ENCODE measurements at places on chromosomes 16 and 17. TPM values are rescaled to one million over a fixed set of nuclear protein-coding genes. Genes with fewer than 3 reads are reported as not detected.
A peak's percentile ranks its signal among the peaks of the same experiment; 100 is the strongest.

DNA sequence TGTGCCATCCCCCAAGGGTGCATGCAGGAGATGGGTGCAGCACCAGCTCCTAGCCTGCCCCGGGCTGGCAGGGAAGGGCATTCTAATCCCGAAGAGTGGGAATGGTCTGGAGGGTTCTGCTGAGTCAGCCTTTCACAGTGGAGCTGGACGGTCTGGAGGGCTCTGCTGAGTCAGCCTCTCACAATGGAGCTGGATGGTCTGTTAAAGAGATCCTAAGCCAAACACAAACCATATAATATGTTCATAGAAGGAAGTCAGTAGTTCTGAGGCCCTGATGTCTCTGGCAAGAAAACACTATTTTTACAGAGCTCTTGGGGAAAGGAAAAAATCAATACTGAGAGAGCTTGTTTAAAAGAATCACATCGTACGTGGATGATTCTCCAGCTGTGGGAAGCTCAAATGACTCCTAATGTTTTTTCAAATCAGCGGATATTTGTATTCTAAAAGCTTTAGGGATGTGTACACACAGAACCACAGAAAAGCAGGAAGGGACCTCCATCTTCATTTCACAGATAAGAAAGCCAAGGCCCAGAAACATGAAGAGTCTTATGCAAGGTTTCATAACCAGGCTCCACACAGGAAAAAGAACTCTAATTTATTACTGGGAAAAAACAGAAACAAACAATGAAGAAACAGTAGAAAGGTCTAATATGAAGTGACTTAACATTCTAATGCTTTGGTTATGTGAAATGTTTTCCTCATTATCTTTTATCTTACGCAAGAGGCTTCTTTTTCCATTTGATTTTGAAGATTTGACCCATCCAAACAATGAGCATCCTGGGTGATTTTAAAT, 176.3 kb downstream of the VPS53 start:
- no peak for DNase-seq

DNA sequence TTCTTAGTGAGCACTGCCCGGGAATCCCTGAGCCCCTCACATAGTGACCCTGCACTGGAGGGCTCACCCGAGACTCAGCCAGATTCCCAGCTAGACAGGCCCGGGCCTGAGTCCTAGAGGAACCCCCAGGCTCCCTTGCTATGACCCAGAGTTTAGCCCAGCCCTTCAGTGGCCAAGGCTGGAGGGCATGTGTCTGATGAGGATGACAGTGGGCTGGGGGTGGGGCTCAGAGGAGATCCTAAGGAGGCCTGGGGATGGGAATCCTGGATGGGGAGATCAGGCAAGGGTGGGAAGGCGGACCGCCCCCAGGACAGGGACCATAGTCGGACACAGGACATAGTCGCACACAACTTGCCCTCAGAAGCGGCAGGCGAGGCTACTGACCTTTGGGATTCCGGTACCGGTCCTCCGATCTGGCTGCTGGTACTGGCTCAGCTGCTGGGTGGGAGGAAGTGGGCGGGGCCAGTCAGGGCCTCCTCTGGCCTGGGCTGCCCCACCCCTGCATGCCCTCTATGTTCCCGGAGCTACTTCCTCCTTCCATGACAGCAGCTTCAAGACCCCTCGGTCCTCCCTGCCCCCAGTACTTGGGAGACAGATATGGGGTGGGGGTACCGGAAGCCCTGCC, 1.1 kb downstream of the CD79B start:
- DNase-seq = peak; percentile 77

- no peak for DNase-seq
Measured at GRCh38 chr16:8686031-8686621, 11.7 kb downstream of the ABAT start.

- DNase-seq = no peak
Measured at GRCh38 chr17:49437696-49438435, 23.2 kb upstream of the PHB1 start.

- no peak for DNase-seq
Measured at GRCh38 chr17:47744168-47745036, 11.4 kb downstream of the TBX21 start.

Gene SCIMP
- 15.5 TPM for total RNA-seq

- DNase-seq = no peak
Measured at GRCh38 chr16:81537721-81538561, 93.3 kb downstream of the CMIP start.

Gene CNGB1
- not detected for total RNA-seq

Gene CD19
- not detected for total RNA-seq

GRCh38 chr16:3170440-3171180, 17.4 kb upstream of the OR1F1 start:
- DNase-seq = peak; percentile 65

- DNase-seq = no peak
Measured at GRCh38 chr17:4176808-4177472, 33.9 kb downstream of the CYB5D2 start.

Gene PTGES3L
- 6.8 TPM for total RNA-seq

GRCh38 chr16:83887080-83887479, 11.8 kb upstream of the MLYCD start:
- no peak for DNase-seq

DNA sequence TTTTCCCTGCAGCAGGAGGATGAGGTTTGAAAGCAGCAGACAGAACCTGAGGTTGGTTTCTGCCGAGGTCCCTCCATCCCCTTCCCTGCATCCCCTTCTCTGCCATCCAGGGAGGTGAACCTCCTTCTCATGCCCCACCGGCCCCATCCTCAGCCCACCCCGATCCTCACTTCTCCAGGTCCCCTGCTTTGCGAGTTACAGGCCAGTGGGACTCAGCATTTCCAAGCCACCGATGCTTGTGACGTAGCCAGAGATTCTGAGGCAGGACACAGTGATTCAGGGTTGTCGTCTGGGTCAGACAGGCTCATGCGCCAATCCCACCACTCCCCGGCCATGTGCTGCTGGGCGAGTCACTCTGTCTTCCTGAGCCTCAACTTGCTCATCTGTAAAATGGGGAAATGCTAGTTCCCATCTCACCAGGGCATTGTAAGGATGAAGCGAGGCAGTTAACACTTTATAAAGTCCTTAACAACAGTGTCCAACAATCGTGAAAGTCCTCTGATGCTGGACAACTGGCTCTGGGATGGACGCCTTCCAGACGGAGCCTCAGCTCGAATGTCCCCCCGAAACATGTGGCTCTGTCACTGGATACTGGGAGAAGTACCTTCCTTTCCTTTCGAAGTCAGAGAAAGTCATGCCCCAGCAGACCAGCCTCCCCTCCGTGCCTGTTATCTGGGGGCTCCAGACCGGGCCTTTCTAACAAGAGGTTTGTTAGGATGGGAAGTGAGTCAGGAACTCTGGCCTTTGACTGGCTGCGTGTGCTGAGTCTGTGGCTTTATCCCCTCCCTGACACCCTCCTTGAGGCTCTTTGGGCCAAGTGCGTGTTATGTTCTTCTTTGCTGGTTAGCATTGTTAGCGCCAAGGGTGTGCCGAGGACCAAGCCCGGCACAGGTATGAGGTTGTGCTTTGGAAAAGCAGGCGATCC, 21.9 kb downstream of the SEC14L5 start:
- DNase-seq = no peak

GRCh38 chr16:28188085-28188916, 23.5 kb downstream of the XPO6 start:
- no peak for DNase-seq

DNA sequence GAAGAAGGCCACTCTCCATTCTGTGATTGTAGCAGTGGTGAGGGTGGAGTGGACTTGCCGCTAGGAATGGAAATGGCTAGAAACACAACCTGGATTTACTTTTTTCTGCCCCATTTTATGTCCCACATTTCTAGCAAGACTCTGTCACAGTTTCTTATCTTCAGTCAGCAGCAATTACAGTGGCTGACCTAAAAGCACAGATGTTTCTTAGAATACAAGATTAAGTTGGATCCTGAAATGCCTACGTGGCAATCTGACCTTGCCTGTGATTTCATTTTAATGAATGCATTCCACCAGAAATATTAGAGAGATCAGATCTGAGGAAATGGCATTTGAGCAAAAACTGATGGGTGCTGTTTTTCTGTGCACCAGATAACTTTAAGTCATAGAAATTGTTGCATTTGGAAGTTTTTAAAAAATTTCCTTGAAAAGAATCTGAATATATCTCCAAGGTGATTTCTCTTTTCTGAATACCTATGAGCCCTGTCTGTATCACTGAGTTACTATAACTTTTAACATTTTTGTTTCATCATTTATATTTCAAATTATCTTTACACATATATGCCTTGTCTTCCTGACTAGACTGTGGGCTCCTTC, 5.4 kb downstream of the HEATR3 start:
- DNase-seq = no peak

Gene SLC16A11
- total RNA-seq = not detected

Gene SOX8
- 0.49 TPM for total RNA-seq

DNA sequence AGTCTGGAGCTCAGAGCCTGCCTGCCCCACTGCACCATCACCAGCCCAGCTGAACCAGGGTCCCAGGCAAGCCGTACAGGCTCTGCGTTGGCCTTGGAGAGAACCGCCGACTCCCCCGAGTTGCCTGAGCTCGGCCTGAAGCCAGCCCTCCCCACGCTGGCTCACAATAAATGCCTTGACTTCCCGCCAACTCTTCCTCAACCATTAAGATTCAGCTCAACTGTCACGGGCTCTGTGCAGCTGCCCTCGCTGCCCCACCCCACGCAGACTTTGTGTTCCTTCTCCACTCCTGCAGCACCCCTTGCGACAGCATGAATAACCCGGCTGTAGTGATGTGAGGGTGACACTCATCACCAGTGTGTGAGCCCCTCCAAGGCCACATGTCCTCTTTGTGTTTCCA, 4.8 kb upstream of the QPRT start:
- DNase-seq = peak; percentile 84

DNA sequence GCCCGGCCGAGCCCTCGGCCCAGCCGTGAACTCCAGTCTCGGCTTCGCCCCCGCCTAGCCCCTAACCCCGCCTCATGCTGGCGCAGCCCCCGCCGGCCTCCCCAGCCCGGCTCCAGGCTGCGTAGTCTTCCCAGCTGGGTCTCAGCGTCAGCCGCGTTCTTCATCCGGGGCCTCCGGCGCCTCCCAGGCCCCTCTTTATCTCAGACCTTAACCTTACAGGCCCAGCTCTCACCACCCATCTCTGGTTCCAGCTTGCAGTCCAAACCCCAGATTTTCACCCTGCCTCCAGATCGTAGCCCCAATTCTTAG, at the start of gene PROCA1:
PROCA1 (minus strand) TSS at position 166 of the 309 bp plus-strand sequence. CDS start 228 bp downstream, outside the sequence.
- DNase-seq = no peak

Gene REXO5
- 1.8 TPM for total RNA-seq

Gene TAT
- not detected for total RNA-seq

Gene TMEM92
- total RNA-seq = not detected

Gene PTX4
- total RNA-seq = not detected

DNA sequence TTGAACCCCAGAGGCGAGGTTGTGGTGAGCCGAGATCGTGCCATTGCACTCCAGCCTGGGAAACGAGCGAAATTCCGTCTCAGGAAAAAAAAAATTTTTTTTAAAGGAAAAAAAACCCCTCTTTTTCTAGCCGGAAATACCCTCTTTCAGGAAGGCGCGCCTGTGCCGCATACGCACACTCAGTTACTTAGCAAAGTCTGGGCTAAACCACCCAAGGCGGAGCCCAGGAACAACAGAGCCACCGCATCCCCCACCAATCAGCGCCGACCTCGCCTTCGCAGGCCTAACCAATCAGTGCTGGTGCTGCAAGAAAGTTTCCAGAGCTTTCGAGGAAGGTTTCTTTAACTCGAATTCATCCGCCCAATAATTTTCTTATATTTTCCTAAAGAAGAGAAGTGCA, 510.4 kb downstream of the KCNJ18 start:
- no peak for DNase-seq

DNA sequence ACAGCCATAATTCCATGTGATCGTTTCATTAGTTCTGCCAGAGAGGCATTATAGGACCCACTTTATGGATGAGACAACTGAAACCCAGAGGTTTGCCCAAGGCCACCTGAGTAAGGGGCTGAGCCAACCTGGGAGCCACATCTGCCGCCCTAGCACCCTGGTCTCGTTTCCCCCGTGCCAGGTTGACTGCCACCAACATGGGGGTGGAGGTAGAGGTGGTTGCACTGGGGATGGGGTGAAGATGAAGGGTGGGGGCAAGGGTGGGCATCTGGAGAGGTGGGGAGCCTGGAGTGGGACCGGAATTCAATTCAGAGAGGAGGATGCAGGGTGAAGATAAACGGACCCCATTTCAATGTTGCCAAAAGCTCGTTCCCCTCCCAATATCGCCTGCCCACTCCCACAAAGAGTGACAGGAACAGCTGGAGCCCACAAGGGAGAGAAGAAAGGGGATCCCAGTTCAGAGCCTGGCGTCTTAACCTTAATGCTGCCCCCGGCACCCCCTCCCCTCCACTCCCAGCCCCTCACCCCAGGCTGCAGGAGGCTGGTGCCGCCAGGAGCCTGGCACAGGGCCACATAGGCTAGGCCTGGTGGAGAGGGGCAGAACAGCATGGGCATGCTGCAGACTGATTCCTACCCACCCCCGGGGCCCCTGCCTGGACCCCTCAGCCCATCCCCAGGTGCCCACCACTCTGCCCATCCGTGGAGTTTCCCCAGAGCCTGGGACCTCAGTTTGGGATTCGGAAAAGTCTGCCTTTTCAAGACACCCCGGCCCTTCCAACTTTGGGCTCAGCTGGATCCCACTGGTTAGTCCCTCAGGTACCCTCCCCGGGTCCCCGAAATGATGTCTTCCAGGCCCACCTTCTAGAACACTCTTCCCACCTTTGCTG, 29.6 kb downstream of the NGFR start:
- peak; percentile 56 for DNase-seq

GRCh38 chr17:43808076-43808475, 24.9 kb downstream of the MPP3 start:
- no peak for DNase-seq

DNA sequence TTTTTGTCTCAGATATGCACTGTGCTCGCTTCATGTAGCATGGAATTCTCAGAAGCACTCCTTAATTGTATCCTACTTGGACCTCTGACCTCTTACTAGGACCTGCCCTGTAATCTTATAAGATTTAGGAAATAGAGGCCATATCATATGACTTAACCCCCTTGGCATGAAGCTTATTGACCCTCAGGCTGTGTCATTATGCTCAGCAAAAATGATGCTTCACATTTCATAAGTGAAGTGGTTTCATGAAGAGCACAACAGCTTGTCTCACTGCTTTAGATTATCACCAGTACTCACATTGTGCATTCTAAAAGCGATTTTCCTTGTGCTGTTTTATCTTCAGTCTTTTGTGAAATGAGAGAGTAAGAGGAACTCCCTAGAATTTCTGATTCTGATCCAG, 6.4 kb downstream of the PHKB start:
- DNase-seq = no peak

Measured in sigmoid colon (tissue), 7 donors.